ENCODE measurements at places on chromosomes 4 and X.

DNA sequence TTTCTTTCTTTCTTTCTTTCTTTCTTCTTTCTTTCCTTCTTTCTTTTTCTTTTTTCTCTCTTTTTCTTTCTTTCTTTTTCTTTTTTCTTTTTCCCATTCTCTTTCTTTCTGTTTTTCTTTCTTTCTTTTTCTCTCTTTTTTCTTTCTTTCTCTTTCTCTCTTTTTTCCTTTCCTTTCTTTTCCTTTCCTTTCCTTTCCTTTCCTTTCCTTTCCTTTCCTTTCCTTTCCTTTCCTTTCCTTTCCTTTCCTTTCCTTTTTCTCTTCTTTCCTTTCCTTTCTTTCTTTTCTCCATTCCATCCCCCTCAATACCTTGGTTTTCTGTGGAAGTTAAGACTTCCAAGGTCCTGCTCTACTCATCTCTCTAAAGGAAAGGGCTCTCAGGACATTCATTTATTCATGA lies 102.8 kb upstream of the CLNK start:
- no peak for DNase-seq

- DNase-seq, result no peak
Measured at GRCh38 chr4:47483745-47484144, 1.3 kb upstream of the ATP10D start.

- no peak for DNase-seq
Measured at GRCh38 chr4:123554801-123555232, 158.2 kb downstream of the SPRY1 start.

GRCh38 chr4:140330311-140330900 lies 43.0 kb upstream of the SCOC start:
- peak; percentile 22 for DNase-seq
